ENCODE measurements at places on chromosomes 3 and 15.

- no peak for DNase-seq
Measured at GRCh38 chr3:98010194-98010882, 24.8 kb downstream of the GABRR3 start.

DNA sequence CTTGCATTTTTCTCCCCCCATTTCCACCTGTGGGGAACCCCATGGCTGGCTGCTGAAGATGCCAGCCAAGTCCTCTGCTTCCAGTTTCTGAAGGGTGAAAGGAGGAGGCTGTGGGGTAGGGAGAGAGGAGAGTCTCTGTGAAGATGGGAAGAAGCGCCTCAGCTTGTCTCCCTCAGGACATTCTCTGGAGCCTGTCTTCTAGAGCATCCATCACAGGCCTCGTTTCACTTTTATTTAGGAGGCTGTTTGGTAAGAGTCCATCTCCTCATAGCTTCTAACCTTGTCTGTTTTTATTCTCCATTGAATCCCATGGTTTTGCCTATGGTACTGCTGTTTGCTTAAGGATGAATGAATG lies 8.8 kb upstream of the LCTL start:
- no peak for DNase-seq

GRCh38 chr15:101170568-101171350 lies 81.1 kb downstream of the CHSY1 start:
- DNase-seq = no peak

- DNase-seq = no peak
Measured at GRCh38 chr15:57171426-57171825, 204.9 kb upstream of the CGNL1 start.

DNA sequence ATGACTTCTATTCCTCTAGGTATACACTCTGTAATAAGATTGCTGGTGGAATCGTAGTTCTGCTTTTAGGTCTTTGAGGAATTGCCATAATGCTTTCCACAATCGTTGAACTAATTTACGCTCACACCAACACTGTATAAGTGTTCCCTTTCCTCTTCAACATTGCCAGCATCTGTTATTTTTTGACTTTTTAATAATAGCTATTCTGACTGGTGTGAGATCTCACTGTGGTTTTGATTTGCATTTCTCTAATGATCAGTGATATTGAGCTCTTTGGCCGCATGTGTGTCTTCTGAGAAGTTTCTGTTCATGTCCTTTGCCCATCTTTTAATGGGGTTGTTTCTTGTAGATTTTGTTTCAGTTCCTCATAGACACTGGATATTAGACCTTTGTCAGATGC lies 12.8 kb downstream of the NXPE3 start:
- no peak for DNase-seq

- DNase-seq = no peak
Measured at GRCh38 chr15:74312445-74313007, 54.9 kb downstream of the CYP11A1 start.

GRCh38 chr3:169914321-169914720 lies 2.9 kb downstream of the SAMD7 start:
- DNase-seq = no peak

DNA sequence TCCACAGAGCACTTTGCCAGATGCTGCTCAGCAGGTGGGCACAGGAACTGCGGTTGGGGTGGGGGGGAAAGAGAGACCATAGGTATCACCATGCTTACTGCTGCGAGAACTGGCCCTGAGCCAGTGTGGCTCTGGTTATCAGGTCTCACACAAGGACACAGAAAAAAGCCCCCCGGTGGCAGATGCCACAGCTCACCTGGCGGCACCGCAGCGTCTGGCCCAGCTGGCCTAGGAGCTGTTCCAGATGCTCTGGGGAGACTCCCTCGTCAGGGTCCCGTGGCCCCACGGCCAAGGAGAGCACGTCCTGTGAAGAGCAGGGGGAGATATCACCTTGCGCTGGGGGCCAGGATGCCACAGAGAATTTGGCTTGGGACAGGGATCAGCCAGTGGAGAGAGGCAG lies 10.8 kb downstream of the CDAN1 start:
- DNase-seq = no peak

GRCh38 chr3:88267-88666 lies 108.3 kb upstream of the CHL1 start:
- no peak for DNase-seq

- no peak for DNase-seq
Measured at GRCh38 chr3:127551178-127551577, 39.4 kb downstream of the TPRA1 start.

DNA sequence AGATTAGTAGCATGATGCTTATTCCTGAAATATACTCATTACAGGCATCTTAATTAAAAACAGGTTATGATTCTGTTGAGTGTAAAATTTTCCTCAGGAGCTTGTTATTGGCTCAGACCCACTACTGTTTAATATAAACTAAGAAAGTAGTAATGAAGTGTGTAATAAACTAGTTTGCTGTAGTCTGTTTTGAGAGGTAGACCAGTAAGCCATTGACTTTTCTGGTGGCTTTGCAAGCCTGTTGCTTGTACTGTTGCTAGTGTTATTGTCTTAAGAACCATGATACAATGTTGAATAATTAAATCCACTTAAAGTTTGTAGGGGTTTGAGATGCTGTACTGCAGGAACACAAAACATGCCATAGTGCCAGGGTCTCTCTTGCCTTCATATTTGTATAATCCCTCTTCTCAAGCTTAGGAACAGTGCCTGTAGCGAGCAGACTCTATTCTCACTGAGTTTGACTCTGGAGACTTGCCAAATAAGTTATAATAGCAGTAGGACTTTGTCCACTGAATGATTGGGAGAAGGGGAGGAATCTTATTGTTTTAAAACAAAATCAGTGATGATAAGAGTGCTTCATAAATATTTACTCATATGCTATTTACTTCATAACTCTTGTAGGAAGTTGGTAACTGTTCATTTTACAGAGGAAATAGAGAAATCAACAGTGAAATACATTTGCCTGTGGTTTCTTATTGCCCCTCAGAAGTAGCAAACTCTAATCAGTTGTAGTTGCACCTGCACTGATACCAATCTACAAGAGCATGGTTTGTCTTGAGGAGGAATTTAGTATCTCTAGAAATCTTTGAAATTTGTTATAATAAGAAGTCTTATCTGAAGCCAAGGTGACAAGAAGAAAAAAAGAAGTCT lies 13.4 kb downstream of the TCF12 start:
- DNase-seq = no peak

- no peak for DNase-seq
Measured at GRCh38 chr3:102057781-102058421, 208.6 kb downstream of the NFKBIZ start.

GRCh38 chr3:150170852-150171520 lies 200.3 kb upstream of the PFN2 start:
- DNase-seq = peak; percentile 93

DNA sequence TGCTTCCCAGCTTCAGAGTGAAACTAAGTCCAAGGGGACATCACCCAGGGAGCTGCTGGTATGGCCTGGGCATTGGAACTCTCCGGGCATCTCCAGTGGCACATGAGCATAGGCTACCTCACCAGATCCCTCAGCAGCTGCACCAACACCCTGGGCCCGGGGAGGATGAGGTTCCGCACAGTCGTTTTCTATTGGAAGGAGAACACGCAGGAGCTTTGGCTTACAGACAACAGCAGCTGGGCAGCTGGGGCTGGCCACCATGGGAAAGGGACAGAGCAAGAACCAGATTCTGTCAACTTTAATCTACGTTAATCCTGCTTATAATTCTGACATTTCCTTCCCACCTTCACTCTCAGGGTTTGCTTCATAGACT lies 65.5 kb downstream of the MYO1E start:
- DNase-seq = peak; percentile 44

GRCh38 chr3:197289726-197290125 lies 8.7 kb downstream of the DLG1 start:
- DNase-seq = no peak
